ENCODE measurements at places on chromosomes 3 and 15.

GRCh38 chr3:42640771-42641370 lies 12.6 kb upstream of the ZBTB47 start:
- DNase-seq = no peak

- no peak for DNase-seq
Observed at GRCh38 chr15:87099916-87100315, 1020.2 kb downstream of the AGBL1 start.

- no peak for DNase-seq
Observed at GRCh38 chr15:88299497-88299896, 43.0 kb upstream of the NTRK3 start.

- DNase-seq = no peak
Observed at GRCh38 chr15:70281811-70282307, 184.1 kb upstream of the TLE3 start.
